GM12878 (cell line): ENCODE measurements at places on chromosomes 6 and 20. TPM values are rescaled to one million over a fixed set of nuclear protein-coding genes. Genes with fewer than 3 reads are reported as not detected.

LTB gene
- total RNA-seq = 46.8 and 50.9 TPM in 2 replicates

JPH2 gene
- total RNA-seq = not detected in 2 replicates

TAAR1 gene
- not detected in 2 replicates for total RNA-seq

EBF4 gene
- total RNA-seq = 0.13 TPM in 1 of 2 replicates, not detected in the other

MYT1 gene
- total RNA-seq = not detected in 2 replicates

HTR1E gene
- not detected in 2 replicates for total RNA-seq

PARD6B gene
- total RNA-seq = 4.3 and 4.7 TPM in 2 replicates

CRISP3 gene
- total RNA-seq = not detected in 2 replicates

CLIC5 gene
- not detected in 2 replicates for total RNA-seq
